ENCODE measurements at places on chromosomes 16 and 17.

DNA sequence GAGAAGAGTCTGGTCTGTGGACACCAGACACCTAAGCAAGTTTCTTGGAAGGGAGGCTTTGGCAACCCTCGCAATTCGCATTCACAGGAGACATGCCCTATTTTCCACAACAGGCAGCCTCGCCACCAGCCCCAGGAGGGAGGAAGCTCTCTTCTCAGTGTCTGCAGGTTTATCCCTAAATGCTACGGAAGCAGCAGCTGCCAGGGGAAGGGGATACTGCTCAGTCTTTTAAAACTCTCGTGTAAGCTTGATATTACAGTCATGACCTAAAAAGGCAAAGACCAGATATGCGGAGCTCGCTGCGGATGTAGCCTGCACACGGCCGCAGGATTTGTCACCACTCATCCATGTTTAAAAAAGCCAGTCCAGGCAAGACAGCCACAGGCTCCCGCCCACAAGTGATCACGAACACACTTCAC lies 159.2 kb upstream of the RPH3AL start:
- no peak for DNase-seq

DNA sequence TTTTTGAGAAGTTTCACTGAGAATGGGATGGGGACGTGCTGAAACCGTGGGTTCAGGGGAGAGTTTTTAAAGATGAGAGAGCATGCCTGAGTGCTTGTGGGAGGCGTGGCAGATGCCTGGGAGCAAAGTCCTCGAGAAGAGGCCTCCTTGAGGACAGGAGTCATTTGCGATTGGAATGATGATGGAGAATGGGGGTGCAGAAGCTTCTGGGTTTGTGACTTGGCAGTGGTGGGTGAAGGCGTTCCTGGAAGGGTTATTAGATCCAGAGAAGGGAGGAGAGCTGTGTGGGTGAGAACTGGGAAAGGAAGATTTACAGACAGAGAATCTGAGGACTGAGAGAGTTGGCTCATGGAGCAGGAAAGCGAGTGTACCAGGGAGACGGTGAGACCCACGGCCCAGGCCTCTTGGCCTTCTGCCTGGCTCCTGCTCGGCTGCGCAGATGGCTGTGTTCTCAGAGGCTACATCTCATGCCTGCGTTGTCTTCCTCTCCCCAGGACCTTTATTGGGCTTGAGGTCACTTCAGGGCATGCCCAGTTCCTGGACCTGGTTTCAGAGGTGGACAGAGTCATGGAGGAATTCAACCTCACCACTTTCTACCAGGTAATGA lies 8.6 kb upstream of the MMP15 start:
- no peak for DNase-seq

- DNase-seq: peak; percentile 88
These were observed 17.2 kb downstream of the SREBF1 start for GRCh38 chr17:17819561-17819995.

DNA sequence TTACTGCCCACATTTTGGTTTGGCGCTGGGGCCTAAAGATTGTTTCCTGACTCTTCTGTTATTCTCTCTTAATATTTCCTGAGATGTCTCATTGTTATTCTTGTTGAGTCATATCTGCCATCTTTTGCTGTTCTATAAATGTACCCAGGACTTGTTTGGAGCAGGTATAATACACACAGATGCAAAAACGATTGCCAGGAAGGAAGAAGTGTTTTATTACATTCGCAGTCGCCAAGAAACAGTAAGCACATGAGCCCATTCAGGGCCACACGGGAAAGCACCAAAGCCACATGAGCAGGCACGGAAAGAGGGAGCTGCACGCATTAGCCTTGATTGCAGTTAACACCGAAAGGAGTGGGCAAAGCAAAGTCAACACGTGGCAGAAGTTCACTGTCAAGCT lies 70.2 kb downstream of the ARHGAP44 start:
- DNase-seq: no peak

GRCh38 chr17:39171933-39172332 lies 6.0 kb upstream of the ARL5C start:
- no peak for DNase-seq

GRCh38 chr16:2451851-2452320 lies 8.0 kb upstream of the TEDC2 start:
- no peak for DNase-seq

- DNase-seq: peak; percentile 27
These were observed 76.9 kb downstream of the TEX14 start for GRCh38 chr17:58614859-58615459.

- peak; percentile 27 for DNase-seq
These were observed 54.2 kb upstream of the MAP3K14 start for GRCh38 chr17:45370949-45371413.

GRCh38 chr17:8574687-8575086 lies 55.8 kb downstream of the MYH10 start:
- DNase-seq: no peak

DNA sequence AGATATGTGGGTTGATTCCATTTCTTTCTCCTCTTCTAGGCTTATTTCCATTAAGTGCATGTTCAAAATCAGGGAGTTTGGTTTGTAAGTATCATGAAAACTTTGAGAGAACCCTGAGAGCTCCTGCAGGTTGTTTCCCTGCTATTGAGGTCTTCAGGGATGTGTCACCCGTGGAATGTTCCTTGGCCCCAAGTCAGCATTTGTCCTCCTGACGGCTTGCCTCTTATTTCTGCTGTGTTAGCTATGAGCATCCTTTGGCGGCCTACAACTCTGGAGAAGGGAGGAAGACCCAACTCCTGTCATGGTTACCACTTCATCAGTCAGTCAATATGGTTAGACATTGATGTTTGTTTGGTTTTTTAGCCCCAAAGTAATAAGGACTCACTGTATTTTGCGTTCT lies 180.8 kb downstream of the FTO start:
- no peak for DNase-seq

DNA sequence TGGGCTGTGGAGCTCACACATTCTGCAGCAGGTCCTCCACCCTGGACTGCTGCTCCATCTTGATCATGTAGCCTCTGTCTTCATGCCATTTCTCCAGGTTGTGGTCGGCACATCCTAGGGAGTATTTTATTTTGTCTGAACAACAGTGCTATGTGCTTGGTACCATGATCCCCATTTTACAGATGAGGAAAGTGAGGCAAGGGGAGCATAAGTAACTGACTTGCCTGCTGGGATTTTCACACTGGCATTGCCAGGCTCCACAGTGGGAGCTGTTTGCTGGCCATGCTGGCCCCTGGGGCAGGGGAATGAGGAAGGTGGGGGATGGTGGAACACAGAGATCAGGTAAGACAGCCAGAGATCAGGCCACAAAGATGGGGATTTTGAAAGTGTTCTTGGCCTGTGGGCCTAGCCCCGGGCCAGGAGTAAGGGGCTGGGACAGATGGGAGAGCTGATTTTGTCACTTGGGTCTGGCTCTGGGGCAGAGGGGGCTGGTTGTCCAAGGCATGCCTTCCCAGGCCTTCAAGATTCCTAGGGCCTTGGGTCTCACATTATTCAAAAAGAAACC lies 9.3 kb upstream of the ZNF500 start:
- no peak for DNase-seq

DNA sequence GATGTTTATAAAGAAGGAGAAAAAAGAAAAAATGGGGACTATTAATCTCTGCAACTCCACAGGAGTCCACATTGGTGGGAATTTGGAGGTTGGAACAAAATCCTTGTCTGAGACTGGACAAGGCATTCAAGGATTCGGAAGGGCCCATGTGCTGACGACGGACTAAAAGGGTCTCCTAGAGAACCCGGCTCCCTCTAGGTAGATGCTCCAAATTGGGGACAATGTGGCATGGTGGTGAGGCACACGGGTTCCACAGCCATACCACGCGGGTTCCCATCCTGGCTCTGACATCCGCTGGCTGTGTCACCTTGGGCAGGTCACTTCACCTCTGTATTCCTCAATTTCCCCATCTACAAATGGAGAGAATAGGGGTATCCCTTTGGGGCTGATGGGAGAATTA lies 227.4 kb downstream of the C16orf78 start:
- no peak for DNase-seq

GRCh38 chr17:67696347-67696746 lies 21.4 kb upstream of the NOL11 start:
- DNase-seq: no peak

GRCh38 chr17:38441429-38442061 lies 13.3 kb downstream of the ARHGAP23 start:
- DNase-seq: no peak

- DNase-seq: no peak
These were observed 476.8 kb downstream of the SHISA9 start for GRCh38 chr16:13378151-13378550.

DNA sequence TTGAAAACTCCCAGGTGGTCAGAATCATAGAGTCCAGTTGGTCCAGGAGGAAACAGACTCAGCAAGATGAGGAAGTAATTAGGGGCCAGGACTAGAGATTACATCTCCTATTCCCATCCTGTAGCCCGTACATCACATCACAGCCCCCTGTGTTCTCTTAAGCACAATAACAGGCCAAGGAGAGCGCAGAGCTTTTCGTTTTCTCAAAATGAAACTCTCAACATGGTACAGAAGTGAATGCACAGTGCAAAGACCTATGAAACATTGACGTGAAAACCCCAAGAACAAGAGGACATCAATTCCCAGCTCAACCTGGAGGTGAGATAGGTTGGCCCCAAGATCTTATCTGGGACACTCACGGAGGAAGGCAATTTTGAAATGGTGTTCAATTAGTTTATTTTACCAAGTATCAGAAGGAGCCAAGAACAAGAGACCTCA lies 9.0 kb downstream of the PIK3R5 start:
- DNase-seq: no peak

DNA sequence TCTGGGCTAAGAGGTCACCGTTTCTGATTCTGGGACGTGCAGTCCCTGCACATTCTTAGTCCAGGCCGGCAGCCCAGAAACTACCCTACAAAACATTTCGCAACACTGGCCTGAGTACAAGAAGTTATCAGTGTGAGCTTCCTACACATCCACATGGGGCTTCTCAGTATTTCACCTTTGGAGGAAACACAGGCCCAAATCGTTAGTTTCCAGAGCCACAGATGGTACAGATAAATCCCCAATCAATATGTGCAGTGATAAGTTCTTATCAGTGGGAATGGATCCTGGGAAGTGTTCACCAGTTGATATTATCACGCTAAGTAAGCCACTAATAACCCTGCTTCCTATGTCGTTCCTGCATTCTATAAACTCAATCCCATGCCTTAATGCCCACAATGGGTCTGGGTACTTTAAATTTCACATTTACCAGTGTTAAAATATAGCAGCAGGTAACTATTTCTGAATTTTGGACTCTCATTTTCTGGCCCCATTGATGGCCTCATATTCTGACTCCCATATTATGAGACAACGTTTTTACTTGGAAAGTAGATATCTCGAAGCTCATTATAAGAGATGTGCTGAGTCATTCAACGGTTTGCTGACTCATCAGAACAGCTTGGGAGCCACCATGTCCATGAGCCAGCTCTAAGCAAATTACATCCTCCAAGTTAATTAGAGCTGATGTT lies 370.2 kb upstream of the MAF start:
- peak; percentile 12 for DNase-seq

DNA sequence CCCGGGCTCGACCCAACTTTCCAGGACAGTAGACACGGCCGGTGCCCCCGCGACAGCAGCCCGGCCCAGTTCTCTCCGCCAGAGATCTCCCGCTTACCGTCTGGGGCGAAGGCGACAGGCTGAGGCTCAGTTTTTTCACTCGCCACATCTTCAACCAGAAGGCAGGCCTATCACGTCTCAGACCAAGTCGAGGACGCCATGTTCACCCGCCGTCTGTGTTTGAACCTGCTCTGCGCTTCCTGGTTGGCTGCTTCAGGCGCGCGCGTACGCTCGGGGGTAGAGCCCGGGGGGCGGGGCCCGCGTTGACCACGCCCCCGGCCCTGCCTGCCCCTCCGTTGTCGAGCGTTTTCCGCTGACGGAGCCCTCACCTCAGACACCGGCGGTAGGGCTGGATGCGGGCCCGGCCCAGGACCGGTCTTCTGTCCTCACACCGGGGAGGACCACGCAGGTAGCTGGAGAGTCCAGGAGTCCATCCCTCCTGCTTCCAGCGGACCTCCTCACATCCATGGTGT lies at the start of gene SPAG5:
Gene SPAG5 (minus strand): TSS at position 227 of the 512 bp plus-strand sequence. CDS start 79 bp downstream, at position 148.
- peak; percentile 95 for DNase-seq

DNA sequence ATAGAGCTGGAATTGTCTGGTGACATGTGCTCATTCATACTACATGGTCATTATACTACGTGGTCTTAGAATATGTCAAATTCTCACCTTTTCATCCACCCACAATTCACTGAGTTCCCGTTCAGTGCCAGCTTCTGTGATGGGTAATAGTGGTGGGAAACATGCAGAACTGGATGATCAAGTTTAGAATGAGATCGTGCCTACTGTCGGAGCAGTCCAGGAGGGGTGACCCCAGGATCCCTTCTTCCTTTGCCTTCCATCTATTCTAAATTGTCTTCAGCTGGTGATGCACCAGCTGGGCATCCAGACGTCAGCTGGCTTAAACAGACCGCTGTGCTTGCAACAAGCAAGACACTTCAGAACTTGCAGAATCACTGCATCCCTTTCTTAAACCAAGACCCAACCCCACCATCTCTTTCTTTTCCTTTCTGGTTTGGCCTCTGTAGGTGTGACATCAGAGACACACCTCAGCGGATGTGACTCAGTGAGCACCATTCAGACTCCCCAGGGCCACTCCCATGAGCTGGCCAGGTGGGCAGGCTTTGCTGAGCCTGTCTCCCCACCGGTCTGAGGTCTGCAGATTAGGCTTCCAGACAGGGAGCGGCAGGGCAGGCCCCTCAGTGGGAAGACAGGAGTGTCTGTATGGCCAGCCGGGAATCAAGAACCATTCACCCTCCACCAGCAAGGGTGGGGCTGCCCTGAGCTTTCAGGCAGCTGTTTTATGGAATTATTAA lies 18.1 kb downstream of the C17orf100 start:
- no peak for DNase-seq
